ENCODE measurements at places on chromosomes 1 and 21.

- no peak for DNase-seq
Measured at GRCh38 chr1:16367968-16368890, 1.2 kb downstream of the SZRD1 start.

- no peak for DNase-seq
Measured at GRCh38 chr1:160537714-160538665, 14.9 kb upstream of the SLAMF6 start.

DNA sequence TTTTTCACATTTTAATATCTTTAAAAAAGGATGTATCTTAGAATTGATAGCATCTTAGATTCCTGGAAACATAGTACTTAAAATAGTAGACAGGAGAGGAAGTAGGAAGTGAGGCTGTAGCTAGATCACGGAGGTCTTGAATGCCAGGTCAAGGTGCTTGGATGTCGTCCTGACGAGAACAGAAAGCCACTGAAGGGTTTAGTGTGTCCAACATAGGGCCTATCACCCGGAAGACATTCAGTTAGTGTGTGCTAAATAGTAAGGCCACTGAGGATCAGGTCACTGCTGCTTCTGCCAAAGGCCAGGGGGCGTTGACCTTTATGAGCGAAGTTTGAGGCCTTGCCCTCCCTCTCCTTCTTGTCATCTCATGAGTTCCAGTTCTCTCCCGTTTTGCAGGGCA lies 35.7 kb downstream of the RAB3B start:
- no peak for DNase-seq

DNA sequence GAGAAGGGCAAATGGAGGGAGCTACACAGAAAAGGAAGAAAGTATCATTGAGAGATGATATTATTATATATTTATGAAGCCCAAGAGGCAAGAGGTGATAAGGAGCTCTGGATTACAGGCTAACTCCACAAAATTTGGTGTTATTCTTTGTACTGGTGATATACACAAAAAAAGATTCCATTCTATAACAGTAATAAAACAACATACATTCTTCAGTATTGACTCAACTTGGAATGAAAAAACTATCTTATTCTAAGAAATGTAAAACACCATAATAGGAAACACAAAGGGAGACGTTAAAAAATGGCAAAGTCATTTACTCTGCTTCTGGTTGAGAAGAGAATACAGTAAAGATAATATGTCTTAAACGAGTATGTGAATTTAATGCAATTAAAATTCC lies 99.4 kb downstream of the TEX35 start:
- no peak for DNase-seq

DNA sequence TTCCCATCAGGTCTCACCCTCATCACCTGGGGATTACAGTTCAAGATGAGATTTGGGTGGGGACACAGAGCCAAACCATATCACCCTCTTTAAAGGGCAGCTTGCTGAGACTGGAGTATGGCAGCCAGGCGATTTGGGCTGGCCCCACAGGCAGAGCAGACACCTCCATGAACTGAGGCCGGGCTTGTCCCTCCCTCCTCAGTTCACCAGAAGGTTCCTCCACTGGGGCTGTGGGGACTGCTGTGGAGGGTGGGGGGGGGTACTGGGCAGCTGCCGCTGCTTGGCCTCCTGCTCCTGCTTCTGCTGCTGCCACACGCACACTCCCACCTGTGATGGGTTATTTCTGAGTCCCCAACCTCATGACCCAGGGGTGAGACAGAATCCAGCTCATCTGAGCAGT lies 53.9 kb upstream of the PDE9A start:
- no peak for DNase-seq

- no peak for DNase-seq
Measured at GRCh38 chr1:82185084-82185483, 384.4 kb downstream of the ADGRL2 start.

DNA sequence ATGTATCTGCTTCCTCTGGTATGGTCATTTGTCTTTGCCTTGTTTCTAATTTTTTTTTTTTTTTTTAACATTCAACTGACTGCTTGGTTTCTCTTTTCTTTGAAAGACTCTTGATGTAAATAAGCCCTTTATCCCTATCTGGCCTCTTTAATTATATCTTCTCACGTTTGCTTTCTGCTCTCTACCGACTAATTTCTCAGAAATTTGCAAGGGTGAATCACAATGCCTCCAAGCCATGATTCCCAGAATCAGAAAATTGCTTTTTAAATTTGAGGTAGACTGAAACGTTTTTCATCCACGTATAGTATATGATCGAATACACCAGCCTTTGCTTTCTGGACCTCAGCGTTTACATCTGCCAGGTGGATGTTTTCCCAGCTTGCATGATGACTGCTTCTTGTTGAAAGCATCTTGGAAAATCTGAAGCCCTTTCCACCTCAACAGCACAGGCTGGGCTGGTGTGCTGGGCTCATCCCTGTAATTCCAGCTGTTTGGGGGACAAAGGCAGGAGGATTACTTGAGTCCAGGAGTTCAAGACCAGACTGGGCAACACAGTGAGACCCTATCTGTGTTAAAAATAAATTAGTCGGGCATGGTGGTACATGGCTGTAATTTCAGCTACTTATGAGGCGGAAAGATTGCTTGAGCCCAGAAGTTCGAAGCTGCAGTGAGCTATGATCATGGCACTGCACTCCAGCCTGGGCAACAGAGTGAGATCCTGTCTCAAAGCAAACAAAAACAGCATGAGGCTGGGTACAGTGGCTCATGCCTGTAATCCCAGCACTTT lies 35.0 kb upstream of the GPR137B start:
- no peak for DNase-seq

GRCh38 chr1:37480125-37480466 lies 5.7 kb downstream of the ZC3H12A start:
- no peak for DNase-seq

- no peak for DNase-seq
Measured at GRCh38 chr1:78833491-78833890, 173.0 kb downstream of the ADGRL4 start.

- no peak for DNase-seq
Measured at GRCh38 chr1:154492115-154492514, 9.9 kb upstream of the TDRD10 start.

DNA sequence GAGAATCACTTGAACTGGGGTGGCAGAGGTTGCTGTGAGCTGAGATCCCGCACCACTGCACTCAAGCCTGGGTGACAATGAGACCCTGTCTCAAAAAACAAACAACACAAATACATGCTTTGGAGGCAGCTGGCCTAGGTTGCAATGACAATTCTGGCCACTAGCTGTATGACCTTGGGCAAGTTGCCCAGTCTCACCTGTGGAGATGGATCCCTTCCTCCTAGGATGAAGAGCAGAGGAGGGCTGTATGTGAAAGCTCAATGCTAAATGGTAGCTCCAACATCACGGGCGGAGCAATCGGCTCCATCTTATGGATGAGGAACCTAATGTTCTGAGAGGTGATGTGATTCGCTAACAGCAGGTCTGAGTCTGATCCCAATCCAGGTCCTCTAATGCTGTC lies 20.6 kb downstream of the ADORA1 start:
- no peak for DNase-seq

GRCh38 chr1:93608187-93609109 lies 73.2 kb downstream of the BCAR3 start:
- no peak for DNase-seq

GRCh38 chr1:25090707-25091422 lies 141.4 kb downstream of the SYF2 start:
- no peak for DNase-seq

GRCh38 chr1:92743221-92743620 lies 41.7 kb downstream of the EVI5 start:
- no peak for DNase-seq

DNA sequence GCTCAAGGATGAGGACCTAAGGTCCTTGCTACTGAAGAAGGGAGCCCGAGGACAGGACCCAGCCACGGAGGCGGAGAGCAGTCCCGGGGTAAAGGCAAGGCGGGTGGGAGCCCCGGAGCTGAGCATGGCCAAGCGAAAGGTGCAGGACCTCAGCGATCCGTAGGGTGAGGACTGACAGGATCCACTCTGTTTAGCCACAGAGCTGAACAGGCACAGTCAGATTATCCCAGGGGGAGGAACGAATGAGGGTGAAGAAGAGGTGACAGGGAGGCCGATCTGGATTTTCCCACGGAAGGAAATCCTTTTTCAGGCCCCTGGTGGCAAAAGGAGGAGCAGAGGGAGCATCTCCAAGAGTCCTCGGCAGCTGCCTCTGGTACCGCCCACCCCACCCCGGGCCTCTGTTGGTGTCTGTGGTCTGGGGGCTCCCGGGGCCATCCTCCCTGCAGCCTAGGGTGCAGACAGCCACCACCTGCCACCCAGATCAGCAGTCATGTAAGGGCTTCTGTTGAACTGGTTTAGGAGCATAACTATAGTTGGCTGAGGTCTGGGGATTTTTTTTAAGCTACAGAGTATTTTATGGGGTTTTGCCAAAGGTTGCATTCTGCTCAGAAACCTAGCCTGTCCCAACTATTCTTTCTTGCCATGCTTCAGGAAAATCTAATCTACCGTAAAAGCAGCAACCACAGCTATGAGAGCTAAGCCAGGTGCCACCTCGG lies 32.3 kb upstream of the LBR start:
- no peak for DNase-seq

GRCh38 chr1:10495952-10496351 lies 21.2 kb downstream of the PEX14 start:
- no peak for DNase-seq

DNA sequence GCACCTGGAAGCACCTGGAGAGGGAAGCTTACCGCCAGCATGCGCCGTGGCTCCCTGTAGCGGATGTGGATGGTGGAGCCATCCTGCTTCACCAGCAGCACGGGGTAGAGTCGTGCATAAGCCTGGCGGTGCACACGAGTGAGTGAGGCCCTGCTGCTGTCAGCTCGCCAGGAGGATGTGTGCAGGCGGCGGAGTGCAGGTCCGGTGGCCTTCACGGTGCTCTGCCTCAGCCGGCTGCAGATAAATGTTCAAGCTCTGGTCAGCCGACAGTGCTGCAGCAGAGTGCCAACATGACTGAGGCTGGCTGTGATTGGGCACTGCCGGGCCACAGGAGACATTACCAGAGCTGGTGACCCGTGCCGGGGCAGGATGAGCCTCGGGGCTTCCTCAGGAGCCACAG lies 1.5 kb downstream of the MRPL55 start:
- no peak for DNase-seq

- no peak for DNase-seq
Measured at GRCh38 chr21:20040768-20041167, 957.4 kb upstream of the NCAM2 start.

GRCh38 chr1:182113879-182114626 lies 52.5 kb upstream of the ZNF648 start:
- no peak for DNase-seq

- no peak for DNase-seq
Measured at GRCh38 chr1:44829506-44830384, 13.3 kb downstream of the PTCH2 start.

GRCh38 chr1:50665413-50665812 lies 242.2 kb upstream of the DMRTA2 start:
- no peak for DNase-seq

DNA sequence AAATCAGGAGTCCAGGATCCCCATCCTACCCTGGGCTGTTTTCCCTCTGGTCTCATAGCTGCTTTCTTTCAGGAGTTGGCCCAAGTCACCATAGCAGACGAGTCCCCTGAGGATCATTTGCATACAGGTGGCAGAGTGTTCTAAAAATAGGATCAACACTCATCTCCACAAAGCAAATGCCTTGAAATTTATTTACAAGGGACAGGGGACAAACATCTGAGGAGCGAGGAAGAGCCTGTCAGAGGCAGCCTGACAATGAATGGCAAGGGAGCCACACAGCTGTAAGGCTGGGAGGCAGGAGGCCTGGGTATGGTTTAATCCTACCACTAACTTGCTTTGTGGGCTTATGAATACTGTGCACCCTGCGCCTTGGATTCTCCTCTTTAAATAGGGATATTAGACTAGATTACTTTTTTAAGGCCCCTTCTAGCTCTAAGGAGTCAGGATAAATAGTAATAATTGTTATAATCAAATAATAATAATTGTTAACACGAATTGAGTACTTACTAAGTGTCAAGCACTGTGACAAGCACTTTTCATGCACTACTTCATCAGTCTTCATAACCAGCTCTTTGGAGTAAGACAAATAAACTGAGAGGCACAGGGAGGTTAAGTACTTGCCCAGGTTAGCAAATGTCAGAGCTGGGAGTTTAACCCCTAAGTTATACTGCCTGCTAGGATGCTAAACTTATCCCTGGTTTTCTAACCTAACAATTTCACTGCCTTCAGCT lies 34.5 kb downstream of the RAB3B start:
- no peak for DNase-seq

GRCh38 chr21:34994766-34995631 lies 54.1 kb downstream of the RUNX1 start:
- no peak for DNase-seq

Data from stimulated activated CD4-positive, alpha-beta T cell treated with anti-CD3 and anti-CD28 coated beads, Interleukin-15, amount 100 ng/mL, for 1 hour (primary cell).